Smooth muscle cell of trachea (primary cell): ENCODE measurements at places on chromosomes 3 and 15. TPM values are rescaled to one million over a fixed set of nuclear protein-coding genes. Genes with fewer than 3 reads are reported as not detected.

SCG5 gene
- 15.3 and 21.5 TPM in 2 replicates for total RNA-seq

FBXO22 gene
- 46.4 and 77.6 TPM in 2 replicates for total RNA-seq

IGSF10 gene
- 0.99 and 1.3 TPM in 2 replicates for total RNA-seq

JMJD7 gene
- total RNA-seq = 5.0 and 5.8 TPM in 2 replicates
